ENCODE measurements at places on chromosomes 4 and X. TPM values are rescaled to one million over a fixed set of nuclear protein-coding genes. Genes with fewer than 3 reads are reported as not detected.

Gene USP27X
- total RNA-seq = 1.7 TPM

Gene RAB39B
- total RNA-seq = 0.07 TPM

Gene GLUD2
- total RNA-seq = 0.93 TPM

Gene HSFX4
- not detected for total RNA-seq

Gene CTAG2
- not detected for total RNA-seq

Gene CXCL13
- not detected for total RNA-seq

Gene RASGEF1B
- 5.6 TPM for total RNA-seq

Gene CDKL2
- 3.0 TPM for total RNA-seq
